ENCODE measurements at places on chromosomes 7 and 10. TPM values are rescaled to one million over a fixed set of nuclear protein-coding genes. Genes with fewer than 3 reads are reported as not detected.
A peak's percentile ranks its signal among the peaks of the same experiment; 100 is the strongest.

Gene MET
- 13.8 TPM for total RNA-seq

DNA sequence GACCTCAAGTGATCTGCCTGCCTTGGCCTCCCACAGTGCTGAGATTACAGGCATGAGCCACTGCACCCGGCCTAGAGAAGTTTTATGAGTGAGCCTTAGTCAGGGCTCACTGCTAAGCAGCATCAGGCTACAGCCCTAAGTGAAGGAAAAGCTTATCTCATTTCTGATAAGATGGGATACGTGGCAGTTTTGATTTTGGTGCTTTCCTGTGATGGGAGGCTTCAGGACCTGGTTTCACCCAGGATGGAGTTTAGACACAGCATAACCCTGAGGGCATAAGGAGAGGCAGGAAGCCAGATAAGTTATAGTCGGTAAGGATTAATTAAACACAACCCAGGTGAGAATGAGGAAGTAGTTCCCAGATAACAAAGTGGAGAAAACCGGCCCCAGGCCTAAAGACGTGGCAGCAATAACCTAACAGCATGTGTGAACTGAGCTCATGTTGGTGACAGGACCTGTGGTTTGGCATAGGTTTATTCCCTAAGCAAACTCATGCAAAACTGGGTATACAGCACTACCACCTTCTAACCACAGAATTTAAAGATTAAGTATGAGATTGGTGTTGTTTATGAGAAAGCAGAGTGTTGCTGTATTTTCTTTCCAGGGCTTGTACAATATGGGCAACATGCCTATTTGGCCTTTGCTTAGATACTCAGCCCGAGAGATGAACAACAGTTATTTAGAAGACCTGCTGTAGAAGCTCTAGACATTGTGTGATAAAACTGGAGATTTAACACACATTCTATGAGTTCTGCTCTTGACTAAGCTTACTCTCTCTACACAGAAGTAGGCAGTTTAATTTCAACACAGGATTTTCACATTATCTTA, 119.4 kb downstream of the COL28A1 start:
- no peak for DNase-seq
- no peaks in the 10 kb centered on the region for H3K27me3 ChIP-seq
- no peaks in the 10 kb centered on the region for H3K36me3 ChIP-seq
- H3K4me1 ChIP-seq, result no peaks in the 10 kb centered on the region
- H3K27ac ChIP-seq, result no peak overlapping the region
- H3K4me3 ChIP-seq, result no peak overlapping the region

DNA sequence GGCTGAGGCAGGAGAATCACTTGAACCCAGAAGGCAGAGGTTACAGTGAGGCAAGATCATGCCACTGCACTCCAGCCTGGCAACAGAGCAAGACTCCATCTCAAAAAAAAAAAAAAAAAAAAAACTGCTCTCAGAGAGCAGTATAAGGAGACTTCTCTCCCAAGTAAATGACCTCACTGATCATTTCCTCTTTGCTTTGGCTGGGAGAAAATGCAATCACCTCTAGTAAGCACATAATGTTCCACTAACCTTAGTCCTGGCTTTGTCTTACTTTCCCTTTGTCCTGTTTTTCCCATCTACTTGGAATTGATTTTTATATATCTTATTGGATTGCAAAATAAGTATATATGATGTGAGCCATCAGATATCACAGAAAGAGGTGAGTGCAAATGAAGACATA, 2.5 kb downstream of the SLC25A13 start:
- H3K36me3 ChIP-seq, result no peaks in the 10 kb centered on the region
- no peak overlapping the region for H3K27ac ChIP-seq
- no peak overlapping the region for H3K4me3 ChIP-seq
- DNase-seq, result no peak

GRCh38 chr10:98100476-98100875, 34.0 kb upstream of the R3HCC1L start:
- H3K4me3 ChIP-seq, result no peak overlapping the region
- no peak for DNase-seq
- no peaks in the 10 kb centered on the region for H3K27me3 ChIP-seq
- H3K27ac ChIP-seq, result no peak overlapping the region

DNA sequence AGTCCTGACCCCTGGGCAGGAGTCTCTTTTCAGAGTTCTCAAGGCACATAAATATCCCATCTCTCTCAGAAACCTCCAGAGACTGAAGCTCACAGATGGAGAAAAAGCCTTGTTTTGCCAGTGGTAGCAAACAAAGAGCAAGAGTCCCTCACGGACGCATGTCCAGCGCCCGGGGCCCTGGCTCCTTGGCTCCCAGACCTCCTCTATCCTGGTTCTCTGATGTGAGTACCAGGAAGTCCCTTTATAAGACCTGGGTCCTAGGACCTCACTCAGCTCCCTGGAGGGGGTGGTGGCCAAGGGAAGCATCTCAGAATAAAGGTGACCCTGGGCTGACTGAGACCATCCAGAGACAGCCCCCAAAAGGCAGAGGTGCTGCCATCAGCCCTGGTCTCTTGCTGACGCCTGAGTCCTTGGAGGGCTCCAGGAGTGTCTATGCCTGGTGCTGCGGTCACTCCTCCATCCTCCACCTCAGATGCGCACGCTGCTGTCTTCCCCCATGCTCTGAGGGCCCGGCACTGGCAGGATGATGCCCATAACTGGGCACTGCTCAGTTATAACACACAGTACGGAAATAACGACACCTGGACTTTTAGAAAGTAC, 221.5 kb downstream of the TNS3 start:
- no peaks in the 10 kb centered on the region for H3K4me1 ChIP-seq
- DNase-seq, result peak; percentile 4
- H3K36me3 ChIP-seq, result no peaks in the 10 kb centered on the region
- no peaks in the 10 kb centered on the region for H3K27me3 ChIP-seq
- no peak overlapping the region for H3K4me3 ChIP-seq
- H3K27ac ChIP-seq, result no peak overlapping the region

Gene BAMBI
- 18.3 TPM for total RNA-seq

Gene LRRN3
- total RNA-seq, result 0.12 TPM

DNA sequence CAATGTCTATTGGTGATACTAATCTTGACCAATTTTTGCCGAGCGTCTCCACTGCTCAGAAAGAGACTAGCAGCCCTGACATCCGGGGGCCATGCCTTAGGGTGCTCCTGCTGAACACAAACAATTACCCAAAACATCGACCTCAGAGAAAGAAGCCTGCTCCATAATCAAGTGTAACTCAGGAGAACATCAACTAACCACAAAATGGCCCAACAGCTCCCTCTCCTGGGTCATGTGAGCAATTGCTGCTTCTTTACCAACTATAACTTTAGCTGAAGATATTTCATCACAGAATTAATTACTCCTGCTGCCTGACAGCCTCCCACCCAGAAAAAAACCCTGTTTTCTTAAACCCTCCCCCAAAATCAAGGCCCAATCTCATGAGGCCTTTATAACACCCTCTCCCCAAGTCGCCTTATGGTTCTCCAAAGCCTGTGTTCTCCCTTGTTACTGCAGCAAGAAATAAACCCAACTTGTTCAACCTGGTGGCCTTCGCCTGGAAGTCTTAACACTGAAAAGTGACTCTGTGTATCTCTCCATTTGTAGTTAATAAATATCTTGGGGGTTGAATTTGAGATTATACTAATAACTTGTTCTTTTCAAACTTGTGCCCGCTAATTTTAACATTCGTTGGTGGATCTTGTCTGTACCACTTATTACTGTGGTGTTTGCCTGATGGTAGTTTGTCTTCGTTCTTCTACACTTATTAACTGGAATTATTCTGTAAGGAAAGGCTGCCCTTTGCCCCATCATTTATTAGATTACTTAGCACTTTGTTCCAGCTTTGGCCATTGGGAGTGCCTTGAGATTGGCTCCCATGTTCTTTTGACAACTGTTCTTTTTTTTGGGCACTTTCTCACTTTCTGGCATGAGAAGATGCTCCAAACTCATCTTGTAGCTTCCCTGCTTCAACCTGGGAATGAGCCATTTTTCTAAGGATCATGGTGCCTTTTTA, 21.2 kb upstream of the RAMP3 start:
- H3K27me3 ChIP-seq, result no peaks in the 10 kb centered on the region
- H3K36me3 ChIP-seq, result no peaks in the 10 kb centered on the region
- peak; percentile 58 for DNase-seq
- H3K4me3 ChIP-seq, result no peak overlapping the region
- no peak overlapping the region for H3K27ac ChIP-seq

DNA sequence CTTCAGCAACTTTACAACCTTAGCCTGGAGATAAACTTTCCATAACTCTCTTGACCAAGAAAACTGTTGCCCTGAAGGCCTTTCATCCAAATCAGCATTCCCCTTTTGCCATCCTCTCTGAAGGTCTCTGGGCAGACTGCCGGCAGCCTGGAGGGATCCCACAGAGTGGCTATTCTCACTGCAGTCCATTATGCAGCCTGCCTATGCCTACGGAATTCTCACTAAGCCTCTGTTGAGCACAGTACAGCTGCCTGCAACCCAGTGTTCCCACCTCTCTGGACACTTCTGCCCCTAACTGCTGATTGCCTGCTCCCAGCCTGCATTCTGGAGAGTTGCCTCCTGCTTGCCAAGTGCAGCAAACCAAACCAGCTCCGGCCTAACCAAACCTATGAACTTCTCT, 548.9 kb upstream of the STEAP1 start:
- H3K27me3 ChIP-seq, result no peaks in the 10 kb centered on the region
- DNase-seq, result no peak
- no peak overlapping the region for H3K4me3 ChIP-seq

DNA sequence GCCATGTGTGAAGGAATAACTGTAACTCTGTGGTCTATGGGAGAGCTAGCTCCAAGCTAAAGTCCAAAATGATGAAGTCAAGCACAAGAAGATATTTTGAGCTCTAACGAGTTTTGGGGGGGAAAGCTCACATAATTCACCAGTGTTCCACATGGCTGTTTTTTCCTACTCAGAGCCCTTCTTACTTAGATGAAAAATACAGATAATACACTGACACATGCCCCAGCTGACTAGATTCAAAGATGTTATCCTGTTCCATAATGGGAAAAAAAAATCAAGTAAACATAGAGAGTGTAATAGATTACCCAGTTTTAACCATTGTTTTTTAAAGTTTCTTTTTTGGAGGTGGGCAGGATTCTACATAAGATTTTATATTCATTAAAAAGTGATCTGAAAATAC, 86.6 kb downstream of the PRLHR start:
- H3K27ac ChIP-seq, result no peak overlapping the region
- no peaks in the 10 kb centered on the region for H3K36me3 ChIP-seq
- H3K4me3 ChIP-seq, result no peak overlapping the region
- H3K4me1 ChIP-seq, result no peaks in the 10 kb centered on the region
- no peak for DNase-seq
- H3K27me3 ChIP-seq, result no peaks in the 10 kb centered on the region

DNA sequence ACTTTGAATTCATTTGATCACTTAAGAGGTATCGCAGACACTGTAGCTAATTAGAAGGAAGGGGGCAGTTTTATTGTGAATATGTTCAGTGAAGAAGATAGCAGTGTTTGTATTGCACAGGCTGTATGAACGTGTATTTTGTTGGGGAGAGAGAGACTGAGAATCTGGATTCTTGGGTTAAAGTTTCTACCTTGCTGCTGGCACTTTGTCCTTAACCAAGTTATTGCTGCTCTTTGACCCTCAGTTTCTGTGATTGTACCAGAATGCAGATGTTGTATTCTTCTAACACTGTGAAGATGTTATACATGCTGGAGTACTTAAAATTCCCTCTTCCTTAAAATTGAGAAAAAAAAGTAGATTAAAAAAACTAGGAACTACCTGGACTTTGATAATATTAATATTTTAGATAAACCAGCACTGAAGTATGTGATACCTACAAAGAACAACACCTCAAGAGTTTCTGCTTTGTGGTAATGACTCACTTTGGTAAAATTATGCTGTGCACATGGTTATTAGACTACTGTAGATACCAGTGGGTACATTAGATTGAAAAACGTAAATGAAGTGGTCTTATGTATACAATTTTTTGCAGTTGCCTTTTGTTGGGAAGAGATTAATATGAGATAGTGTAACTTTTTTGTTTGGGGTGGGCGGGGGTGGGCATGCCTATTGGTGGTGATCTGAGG, 321.3 kb downstream of the AUTS2 start:
- H3K4me1 ChIP-seq, result no peaks in the 10 kb centered on the region
- no peak for DNase-seq
- no peaks in the 10 kb centered on the region for H3K27me3 ChIP-seq

GRCh38 chr7:76358011-76358480, 745 bp downstream of the YWHAG start:
- no peaks in the 10 kb centered on the region for H3K36me3 ChIP-seq
- H3K4me1 ChIP-seq, result no peaks in the 10 kb centered on the region
- H3K4me3 ChIP-seq, result peak overlapping the region; percentile 85
- peak; percentile 62 for DNase-seq
- H3K27me3 ChIP-seq, result no peaks in the 10 kb centered on the region
- H3K27ac ChIP-seq, result peak overlapping the region; percentile 95

DNA sequence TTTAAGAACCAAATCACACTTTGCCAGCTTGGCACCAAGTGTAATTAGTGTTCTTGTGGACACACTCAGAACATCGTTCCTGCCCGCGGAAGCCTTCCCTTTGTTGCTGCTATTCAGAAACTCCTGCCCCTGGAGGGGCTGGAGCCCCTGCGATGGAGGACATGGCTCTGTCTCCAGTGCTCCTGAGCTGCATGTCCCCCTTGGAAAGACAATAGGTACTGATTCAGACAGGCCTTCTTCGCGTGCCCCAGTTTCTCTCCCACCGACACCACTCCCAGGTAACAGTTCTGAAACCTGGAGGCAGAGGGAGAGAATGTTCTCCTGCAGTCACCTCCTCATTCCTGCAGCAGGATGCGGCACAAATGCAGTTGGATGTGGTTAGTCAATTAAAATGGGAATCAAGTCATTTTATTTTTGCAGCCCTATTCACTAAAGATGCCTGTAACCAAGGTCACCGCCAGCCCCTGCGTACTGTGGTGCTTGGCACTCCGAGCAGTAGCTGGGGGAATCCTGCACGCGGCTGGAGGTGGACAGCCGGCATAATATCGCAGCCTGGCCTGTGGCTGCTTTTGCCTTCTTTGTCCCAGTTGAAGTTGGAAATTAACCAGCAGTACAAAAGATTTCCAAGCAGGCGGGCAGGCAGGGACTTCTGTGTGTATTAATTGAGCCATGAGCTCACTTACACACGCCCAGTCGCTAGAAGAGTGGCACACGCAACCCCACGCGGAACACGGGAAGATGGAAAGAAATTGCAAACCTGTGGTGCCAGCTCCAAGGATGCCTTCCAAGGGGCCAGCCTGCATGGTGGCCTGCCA, 205.7 kb downstream of the EBF3 start:
- H3K27ac ChIP-seq, result no peak overlapping the region
- no peaks in the 10 kb centered on the region for H3K4me1 ChIP-seq
